ENCODE measurements at places on chromosomes 3 and 15. TPM values are rescaled to one million over a fixed set of nuclear protein-coding genes. Genes with fewer than 3 reads are reported as not detected.

DNA sequence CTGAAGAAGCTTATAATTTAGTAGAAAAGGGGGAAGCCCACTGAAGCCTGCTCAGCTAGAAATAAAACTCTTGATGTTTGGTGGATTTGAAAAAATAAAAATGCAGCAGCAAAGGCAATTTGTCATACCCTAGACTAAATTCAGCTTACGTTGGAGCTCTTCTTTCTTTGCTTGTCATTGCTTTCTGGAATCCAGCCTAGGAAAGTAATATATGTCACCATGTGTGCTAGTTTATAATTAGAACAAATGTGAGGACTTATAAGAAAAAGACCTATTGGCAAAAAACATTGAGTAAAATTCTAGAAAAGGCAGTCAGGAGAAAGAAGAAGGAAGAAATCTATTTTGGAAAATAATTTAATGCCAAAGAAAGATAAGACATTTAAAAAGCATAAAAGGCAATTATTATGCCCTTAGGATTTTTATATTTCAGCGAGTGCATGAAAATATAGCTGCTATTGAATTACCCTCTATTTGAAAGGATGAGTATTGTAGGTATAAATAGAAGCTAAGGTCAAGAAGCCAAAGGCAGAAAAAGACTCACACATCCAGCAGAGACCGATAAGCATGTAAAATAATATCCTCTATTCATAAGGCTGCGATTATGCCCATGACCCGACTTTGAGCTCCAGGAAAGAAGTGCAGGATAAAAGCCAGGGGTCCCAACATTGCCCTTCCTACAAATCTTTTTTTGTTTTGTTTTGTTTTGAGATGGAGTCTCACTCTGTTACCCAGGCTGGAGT is 10.6 kb upstream of the BTBD1 start:
- DNase-seq: no peak

- no peak for DNase-seq
Observed at GRCh38 chr3:129769616-129770015, 123.9 kb downstream of the TMCC1 start.

- no peak for DNase-seq
Observed at GRCh38 chr3:43181202-43181821, 75.4 kb upstream of the POMGNT2 start.

- no peak for DNase-seq
Observed at GRCh38 chr3:17357035-17357710, 385.3 kb downstream of the TBC1D5 start.

Gene MYRIP
- polyA plus RNA-seq: 2.4 TPM

GRCh38 chr3:56137415-56137814 is 330.9 kb downstream of the ERC2 start:
- DNase-seq: no peak

All from right renal pelvis (tissue), 4 donors.